Activated naive CD4-positive, alpha-beta T cell treated with Interleukin-2 at 50 U/mL for 16 hours (primary cell): ENCODE measurements at places on chromosomes 7 and 10.
A peak's percentile ranks its signal among the peaks of the same experiment; 100 is the strongest.

GRCh38 chr10:86952106-86952505 lies 5.3 kb downstream of the MMRN2 start:
- no peak for DNase-seq

DNA sequence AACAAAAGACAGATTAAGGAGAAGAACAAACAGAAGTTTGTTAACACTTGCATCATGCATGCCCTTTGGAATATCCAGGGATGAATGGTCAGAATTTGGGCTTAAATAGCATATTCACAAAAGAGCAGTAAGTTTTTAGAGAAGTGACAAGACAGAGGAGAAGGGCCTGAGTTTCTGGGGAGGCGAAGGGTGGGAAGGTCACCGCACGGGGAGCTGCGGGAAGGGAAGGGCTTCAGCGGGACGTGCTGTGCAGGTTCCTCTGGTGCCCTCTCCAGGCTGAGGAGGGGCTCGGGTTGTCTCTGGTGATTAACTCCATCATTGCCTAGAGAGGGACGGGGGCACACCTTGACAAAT lies 10.4 kb upstream of the ZNF22 start:
- no peak for DNase-seq

- no peak for DNase-seq
These were observed 188.5 kb downstream of the JAZF1 start for GRCh38 chr7:27992097-27992496.

- no peak for DNase-seq
These were observed 58.6 kb upstream of the EBF3 start for GRCh38 chr10:130022511-130023299.

DNA sequence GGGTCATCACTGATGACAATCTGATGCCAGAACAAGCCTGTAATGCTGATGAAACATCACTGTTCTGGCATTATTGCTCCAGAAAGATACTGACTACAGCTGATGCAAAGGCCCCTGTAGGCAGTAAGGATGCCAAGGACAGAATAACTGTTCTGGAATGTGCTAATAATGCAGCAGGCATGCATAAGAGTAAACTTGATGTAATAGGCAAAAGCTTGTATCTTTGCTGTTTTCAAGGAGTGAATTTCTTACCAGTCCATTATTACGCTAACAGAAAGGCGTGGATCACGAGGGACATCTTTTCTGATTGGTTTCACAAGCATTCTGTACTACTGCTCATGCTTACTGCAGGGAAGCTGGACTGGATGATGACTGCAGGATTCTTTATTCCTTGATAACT lies 18.7 kb downstream of the LCOR start:
- DNase-seq, result no peak

- no peak for DNase-seq
These were observed 1.8 kb upstream of the METTL27 start for GRCh38 chr7:73844131-73844547.

- no peak for DNase-seq
These were observed 160.7 kb downstream of the TMEM178B start for GRCh38 chr7:141234335-141235105.

DNA sequence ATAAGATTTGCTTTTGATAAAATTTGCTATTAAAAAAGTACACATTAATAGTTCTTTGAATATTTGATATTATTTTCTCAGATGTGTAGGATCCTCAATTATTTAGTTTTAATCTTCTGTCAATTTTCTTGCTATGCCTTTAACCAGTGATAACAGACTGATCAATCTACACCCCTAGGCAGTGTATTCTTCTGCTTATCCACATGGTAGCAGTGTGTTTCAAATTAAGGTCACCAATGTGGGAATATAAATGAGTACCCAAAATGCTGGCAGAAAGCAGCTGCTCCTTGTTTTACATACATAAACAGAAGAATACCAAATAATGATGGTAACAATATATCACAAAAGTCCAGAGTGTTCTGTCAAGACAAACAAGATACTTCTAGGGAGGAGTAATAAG lies 87.0 kb downstream of the SKAP2 start:
- no peak for DNase-seq

GRCh38 chr10:7797582-7797981 lies 9.6 kb downstream of the ATP5F1C start:
- no peak for DNase-seq

DNA sequence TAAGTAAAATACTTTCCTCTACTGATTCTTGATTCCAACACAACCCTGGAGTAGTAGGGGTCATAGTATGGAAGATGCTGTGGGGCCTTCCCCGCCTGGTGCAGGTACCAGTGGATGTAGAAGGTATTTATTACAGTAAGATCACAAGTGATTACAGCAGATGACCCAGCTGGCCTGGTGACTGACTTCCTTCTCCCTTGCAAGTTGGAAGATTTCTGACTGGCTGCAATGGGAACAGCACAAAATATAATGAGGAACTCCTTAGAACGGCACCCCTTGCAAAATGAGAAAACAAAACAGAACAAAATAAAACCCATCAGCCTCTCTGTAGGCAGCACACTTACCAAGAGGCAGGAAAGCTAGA lies 61.7 kb upstream of the TARP start:
- DNase-seq, result no peak

GRCh38 chr7:77813180-77813579 lies 14.6 kb downstream of the PHTF2 start:
- DNase-seq, result no peak

GRCh38 chr7:1027242-1028043 lies 16.9 kb upstream of the GPR146 start:
- DNase-seq, result no peak

DNA sequence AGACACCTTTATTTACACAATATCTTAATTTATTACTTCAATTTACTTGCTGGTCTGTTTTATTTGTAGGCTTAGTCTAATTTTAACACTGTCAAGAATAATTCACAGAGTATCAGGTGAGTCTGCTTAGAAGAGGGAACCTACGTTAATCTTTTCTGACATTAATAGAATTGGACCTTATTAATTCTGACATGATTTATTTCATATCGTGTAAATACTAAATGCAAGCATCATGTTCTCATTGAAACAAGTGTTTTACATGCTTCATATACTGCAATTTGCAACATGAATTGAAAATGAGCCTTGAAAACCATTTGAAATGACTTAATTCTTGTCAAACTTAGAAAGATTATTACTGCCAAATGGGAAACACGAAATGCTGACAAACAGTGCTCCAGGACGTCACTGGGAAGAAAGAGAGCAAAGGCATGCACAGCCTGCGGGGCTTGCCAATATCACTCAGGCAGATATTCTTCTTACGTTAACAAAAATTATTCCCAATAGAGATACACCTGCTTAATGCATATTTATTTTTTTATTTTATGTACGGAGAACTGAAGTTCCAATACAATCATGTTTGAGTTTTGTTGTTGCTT lies 282.0 kb upstream of the AKR1E2 start:
- no peak for DNase-seq

GRCh38 chr10:4909118-4909517 lies 54.1 kb upstream of the AKR1C1 start:
- no peak for DNase-seq

- no peak for DNase-seq
These were observed 92.7 kb upstream of the GDF10 start for GRCh38 chr10:47207281-47207615.

DNA sequence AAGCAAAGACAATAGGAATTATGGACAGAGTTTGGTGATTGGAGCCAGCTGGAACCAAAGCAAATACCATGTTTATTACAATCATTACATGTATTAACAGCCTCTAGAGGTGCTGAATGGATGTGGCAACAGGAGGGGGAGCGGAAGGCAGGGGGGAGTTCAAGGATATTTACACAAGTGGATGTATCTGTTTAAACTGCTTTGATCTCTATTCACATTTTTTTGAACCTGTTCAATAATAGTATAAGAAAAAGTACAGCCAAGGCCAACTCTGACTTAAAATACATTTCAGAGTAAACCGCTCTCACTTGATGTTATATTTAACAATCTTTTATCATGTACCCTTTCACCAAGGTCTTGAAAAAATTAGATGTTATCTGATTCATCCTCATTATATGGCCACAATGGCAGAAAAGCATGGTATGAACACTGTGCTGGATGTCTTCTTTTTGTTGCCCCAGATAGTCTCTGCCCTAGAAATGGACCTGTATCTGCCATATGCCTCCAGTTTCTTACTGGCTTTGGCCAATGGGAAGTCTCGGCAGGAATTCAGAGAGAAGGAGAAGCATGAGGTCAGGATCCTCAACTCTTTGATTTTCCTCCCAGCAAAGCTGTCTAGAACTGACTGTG lies 88.2 kb upstream of the FAM133B start:
- no peak for DNase-seq

DNA sequence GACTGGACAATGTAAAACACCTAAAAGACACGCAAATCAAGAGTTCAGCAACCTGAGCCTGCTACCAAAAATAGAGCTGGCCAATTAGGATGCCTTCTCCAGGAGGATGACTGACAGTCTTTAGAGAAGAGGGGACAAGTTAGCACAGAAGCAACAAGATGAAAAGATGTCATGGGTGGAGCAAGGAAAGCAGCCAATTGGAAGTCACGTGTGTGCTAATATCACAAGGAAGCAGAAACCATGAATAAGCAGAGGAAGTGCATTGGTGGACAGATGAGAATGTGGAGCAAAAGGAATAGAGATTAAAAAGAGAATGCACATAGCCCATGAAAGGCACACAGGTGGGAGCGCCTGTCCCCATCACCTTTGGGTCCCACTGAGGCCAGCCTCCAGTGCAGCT lies 148.1 kb downstream of the SLC25A13 start:
- no peak for DNase-seq

GRCh38 chr7:89232-90019 lies 102.9 kb upstream of the FAM20C start:
- no peak for DNase-seq

GRCh38 chr10:62638062-62638477 lies 166.4 kb upstream of the ADO start:
- DNase-seq, result no peak

GRCh38 chr7:153887749-153888569 lies 164.2 kb upstream of the DPP6 start:
- no peak for DNase-seq

- DNase-seq, result peak; percentile 80
These were observed 169.3 kb downstream of the SH3PXD2A start for GRCh38 chr10:103685880-103686669.

DNA sequence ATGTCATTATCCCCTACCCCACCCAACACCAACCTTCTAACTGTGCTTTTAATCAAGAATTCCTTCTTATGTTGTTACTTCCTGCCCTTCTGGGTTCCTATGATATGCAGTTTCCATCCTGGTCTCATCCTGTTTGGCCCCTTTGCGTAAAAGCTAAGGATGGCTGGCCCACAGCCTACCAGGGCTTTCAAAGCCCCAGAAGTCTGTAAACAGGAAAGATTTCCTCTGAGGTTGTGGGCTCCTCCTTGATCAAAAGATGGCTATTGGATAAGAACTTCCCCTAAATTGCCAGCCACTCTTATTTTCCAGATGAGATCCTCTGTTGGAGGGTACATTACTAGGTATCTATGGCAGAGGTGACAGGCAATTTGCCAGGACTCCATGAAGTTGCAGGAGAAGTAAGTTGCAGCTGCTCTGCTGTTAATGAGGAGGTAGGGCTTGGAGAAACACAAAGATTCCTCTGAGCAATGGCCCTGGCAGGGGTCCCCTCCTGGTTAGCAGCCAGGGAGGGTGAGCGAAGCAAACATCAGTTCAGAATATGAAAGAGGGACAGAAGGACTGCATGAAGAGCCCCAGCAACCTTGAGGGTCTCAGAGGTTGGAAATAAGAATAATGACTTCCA lies 32.1 kb downstream of the NRP1 start:
- DNase-seq, result no peak

- no peak for DNase-seq
These were observed 76.3 kb upstream of the MRLN start for GRCh38 chr10:59829601-59830000.

- DNase-seq, result no peak
These were observed 32.8 kb downstream of the KCNH2 start for GRCh38 chr7:150945171-150945852.

GRCh38 chr7:156005202-156005691 lies 193.0 kb upstream of the SHH start:
- no peak for DNase-seq

DNA sequence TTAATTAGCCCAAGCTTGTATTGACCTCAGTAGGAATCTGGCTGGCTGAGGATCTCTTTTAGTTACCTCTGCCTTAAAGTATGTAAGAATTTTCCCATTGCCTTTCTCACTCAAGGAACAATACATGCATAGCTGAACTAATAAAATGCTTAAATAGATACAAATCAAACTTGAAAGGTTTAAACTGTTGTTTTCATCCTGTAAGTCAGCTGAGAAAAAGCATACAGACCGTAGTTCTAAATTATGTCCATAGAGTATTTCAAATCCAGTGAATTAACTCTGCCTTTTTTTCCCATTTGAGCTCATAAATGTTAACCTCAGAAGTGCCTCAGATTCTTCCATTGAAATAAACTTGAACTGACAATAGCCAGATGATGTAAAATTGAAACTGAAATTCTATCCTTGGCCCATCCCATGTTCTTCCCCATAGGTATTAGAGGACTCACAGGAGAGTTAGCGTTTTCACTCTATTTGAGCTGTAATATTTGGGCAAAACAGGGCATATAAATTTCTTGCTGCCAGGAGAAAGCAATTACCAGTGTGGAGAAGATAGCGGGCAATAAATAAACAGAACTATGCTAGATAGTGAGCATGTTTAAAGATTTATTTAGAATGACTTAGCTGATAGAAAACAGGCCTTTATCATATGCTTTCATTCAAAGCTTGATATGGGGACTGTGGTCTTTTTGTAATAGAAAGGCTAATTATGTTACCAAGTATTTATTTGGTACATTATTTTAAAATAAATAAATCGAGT lies 163.7 kb downstream of the WNT2 start:
- DNase-seq, result no peak

GRCh38 chr10:51783941-51784340 lies 84.5 kb upstream of the CSTF2T start:
- no peak for DNase-seq

GRCh38 chr10:88070080-88070880 lies 206.9 kb downstream of the PTEN start:
- no peak for DNase-seq

DNA sequence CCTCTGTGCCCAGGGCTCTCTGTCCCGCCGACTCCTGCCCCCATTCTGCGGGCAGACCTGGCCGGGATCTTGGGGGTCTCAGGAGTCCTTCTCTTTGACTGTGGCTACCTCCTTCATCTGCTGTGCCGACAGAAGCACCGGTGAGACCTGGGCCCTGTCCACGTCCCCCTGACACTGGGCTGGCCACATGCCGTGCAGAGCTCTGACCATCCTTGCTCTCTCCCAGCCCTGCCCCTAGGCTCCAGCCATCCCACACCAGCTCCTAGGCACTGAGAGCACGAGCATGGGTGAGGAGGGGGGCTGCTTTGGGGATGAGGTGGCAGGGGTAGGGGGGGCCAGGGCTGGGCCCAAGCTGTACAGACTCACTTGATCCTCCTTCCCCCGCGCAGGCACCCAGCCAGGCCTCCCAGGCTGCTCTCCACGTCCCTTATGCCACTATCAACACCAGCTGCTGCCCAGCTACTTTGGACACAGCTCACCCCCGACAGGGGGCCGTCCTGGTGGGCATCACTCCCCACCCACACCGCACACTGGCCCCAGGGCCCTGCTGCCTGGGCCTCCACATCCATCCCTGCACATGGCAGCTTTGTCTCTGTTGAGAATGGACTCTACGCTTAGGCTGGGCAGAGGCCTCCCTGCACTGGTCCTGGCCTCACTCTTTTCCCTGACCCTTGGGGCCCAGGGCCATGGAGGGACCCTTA lies 4.8 kb upstream of the PILRB start:
- DNase-seq, result no peak
